ENCODE measurements at places on chromosomes 16 and 17.

DNA sequence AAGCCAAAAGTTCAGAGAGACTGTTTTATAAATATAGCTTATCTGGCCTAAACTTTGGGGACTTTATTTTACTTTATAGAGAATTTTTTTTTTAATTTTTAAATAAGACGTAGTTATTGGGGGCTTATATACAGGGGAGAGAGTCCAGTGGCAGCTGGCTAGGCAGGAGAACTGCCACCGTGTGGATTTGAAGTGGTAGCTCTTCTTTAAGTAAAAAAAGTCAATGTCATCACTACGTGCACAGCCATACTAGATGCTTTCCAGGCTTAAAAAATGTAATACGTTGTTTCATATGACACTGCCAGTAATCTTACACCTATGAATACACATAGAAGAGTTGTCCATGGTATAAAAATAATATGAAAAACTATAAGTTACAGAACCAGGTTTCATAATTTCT, 31.9 kb upstream of the ANKFY1 start:
- DNase-seq: no peak

DNA sequence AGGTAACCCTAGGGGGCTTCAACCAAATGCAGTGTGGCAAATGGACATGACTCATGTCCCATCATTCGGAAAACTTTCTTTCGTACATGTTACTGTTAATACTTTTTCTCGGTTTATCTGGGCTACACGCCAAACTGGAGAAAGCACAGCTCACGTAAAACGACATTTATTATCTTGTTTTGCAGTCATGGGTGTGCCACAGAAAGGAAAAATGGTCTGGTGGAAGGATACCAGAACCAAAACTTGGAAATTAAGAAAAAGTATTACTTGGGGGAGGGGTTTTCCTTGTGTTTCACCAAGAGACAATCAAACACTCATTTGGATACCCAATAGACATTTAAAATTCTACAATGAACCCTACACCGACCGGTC, 23.6 kb downstream of the ALOX15B start:
- DNase-seq: no peak

DNA sequence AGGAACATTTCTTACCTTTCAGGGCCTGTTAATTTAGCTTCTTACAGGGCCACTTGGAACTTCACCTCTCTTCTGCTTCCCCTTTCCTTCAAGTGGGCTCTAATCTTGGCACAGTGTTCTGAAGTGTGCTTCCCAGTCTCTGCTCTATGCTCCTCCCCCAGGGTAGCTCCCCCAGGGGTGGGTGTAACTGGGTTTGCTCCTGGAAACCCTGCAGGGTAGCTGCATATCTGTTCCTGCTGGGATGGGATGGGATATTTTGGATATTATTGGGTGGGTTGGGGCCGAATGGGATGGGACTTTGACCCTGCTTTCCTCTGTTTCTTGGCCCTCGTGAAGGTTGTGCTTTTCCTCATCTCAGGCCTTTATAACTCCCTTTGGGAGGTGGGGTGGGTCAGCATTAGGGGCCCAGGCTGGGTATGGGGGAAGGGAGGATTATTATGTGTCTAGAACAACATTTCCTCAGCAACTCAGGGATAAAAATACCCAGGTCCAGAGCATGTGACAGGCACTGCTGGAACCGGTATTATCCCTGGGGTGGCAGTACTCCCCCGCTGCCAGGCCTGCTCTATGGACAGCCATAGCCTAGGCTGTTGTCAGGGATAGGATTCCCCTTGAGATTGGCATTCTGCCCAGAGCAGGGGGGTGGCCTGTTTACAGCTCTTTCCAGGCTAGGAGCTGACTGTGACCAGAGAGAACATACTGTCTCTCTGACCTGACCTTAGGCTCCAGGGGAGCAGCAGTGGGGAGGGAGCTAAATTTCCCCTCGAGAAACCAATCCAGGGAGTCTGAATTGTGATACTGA, 5.0 kb downstream of the NFE2L1 start:
- DNase-seq: no peak

DNA sequence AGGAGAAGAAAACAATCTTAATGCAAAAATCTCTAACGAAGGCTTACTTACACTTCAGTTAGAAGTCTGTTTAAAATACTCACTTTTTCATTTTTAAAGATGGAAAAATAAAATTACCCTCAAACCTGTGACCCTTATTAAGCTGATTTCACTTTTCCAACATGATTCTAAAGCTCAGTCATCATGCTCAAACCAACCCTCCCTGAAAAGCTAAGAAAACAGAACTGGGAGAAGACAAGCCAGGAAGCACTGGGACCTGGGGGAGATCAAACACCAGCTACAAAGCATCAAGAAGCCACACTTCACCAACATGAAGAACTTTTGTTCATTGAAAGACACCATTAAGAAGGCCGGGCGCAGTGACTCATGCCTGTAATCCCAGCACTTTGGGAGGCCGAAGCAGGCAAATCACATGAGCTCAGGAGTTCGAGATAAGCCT, 88.8 kb downstream of the LITAF start:
- DNase-seq: no peak

GRCh38 chr16:17571499-17572093, 100.8 kb upstream of the XYLT1 start:
- no peak for DNase-seq

- DNase-seq: peak; percentile 4
Measured at GRCh38 chr16:47258874-47259461, 115.2 kb upstream of the NETO2 start.

- peak; percentile 86 for DNase-seq
Measured at GRCh38 chr17:7294614-7295153, at the start of gene YBX2. Gene YBX2 (minus strand): TSS chr17:7294639. CDS start chr17:7294500, 139 bp downstream.

DNA sequence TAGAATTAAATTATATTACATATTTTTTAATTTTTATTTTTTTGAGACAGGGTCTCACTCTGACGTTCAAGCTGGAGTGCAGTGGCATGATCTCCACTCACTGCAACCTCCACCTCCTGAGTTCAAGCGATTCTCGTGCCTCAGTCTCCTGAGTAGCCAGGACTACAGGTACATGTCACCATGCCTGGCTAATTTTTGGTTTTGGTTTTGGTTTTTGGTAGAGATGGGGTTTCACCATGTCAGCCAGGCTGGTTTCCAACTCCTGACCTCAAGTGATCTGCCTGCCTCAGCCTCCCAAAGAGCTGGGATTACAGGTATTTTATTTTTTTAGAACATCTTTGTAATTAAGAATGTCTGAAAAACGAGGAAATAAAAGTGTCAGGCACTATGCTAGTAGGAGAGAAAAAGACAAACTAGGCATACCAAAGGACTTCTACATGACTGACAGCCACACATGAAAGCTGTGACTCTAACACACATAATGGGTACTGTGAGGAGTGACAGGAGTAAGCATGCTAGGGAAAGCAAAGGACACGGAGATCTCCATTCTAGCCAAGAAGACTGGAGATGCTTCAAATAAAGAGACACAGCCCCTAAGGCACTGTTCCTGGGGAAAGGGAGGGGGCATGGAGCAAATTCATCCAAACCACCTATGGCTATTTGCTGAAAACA, 7.3 kb downstream of the GNA13 start:
- no peak for DNase-seq

DNA sequence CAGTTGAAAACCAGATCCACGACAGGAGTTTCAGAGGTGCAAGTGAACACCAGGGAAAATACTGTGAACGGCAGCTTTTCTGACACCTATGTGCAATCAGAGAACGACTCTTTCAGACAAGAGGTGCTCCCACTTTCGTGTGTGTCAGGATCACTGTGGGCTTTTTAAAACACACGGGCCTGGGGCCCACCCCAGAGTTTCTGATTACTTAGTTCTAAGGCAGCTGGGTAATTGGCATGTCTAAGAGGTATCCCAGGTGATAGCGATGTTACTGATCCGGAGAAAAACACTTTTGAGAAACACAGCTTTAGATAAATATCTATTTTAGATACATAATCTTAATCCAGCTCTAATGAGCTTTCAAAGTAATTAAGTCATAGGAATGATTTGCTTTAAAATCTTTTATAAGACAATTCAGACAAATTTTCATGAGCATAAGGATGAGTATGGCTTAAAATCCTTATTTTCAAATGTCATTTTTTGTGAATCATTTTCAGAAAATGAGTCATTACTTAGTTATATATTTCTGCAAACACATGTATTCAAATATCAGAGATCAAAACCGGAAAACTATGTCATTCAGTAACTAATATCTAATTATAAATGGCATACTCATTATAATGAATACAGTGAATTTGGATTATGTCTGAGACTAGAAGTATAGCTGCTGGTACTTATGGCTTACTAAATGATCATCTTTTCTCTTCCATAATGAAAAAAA, 217.9 kb upstream of the PSMD7 start:
- no peak for DNase-seq

DNA sequence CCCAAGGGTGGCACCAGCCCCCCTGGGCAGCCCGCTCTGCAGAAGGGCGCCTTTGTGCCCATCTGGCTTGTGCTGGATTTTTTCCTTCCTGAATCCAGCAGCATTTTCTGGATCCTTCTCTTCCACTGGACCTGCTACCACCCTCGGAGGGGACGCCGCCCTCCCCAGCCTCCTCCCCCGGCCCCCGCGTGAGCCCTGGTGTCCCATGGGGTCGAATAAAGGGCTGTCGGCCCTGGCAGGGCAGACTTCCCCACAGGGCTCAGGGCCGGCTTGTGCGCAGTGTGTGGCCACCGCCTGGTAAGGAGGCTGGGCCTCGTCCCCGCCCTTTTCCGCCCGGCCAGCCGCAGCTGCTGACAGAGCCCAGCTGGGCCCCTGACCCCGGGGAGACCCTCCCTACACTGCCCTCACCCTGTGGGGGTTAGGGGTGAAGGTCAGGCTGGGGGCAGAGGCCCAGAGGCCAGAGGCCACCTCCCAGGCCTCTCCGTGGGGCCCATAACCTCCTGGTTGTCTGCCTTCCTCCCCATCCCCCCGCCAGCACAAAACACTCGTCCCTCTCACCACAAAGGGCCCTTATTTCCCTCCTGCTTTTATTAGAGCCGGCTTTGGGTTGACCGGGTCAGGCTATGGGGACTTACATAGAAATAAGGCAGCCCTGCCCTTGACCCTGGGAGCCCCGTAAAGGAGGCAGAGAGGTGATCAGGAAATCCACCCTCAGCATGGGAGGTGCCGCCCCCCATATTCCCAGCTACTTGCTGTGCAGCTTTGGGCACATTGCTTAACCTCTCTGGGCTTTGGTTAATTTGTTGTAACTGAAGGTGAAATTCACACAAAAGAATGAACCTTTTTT, 179.3 kb upstream of the CIBAR2 start:
- no peak for DNase-seq

DNA sequence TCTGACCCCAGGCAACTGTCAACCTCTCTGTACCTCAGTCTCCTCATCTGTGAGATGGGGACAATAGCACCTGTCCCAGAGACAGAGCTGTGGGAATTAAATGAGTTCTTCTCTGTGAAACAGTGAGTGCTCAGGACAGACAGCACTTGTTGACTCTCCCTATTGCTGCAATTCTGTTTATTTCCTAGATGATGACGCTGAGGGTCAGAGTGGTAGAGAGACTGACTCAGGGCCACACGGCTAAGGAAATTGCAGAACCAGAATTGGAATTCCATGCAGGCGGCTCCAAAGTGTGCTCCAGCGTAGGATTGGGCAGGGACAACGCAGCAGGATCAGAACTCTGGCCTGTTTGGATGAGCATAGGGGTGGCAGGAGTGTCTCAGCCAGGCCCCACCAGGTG, 302.2 kb downstream of the C16orf95 start:
- DNase-seq: no peak

- DNase-seq: peak; percentile 8
Measured at GRCh38 chr17:9987779-9988585, 82.9 kb upstream of the RCVRN start.
